RWPE1 (cell line): ENCODE measurements at places on chromosomes 7 and 10.
A peak's percentile ranks its signal among the peaks of the same experiment; 100 is the strongest.

DNA sequence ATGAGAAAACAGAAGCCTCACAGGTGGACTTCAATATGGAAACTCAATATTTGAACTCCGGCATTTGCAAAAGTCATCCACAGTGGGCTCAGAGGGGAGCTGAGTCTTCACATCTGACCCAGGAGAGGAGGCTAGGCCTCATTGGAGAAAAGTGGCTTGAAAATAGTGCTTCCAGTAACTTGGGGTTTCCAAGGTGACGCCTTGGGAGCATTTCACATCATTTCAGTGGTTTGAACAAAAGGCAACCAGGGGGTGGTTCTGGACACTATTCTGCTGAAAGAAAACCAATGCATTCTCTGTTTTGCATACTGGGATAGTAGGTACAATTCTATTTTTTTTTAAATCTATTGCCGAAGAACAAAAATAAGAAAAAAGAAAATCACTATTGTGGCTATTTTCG, 599.2 kb upstream of the POM121L12 start:
- DNase-seq: no peak

DNA sequence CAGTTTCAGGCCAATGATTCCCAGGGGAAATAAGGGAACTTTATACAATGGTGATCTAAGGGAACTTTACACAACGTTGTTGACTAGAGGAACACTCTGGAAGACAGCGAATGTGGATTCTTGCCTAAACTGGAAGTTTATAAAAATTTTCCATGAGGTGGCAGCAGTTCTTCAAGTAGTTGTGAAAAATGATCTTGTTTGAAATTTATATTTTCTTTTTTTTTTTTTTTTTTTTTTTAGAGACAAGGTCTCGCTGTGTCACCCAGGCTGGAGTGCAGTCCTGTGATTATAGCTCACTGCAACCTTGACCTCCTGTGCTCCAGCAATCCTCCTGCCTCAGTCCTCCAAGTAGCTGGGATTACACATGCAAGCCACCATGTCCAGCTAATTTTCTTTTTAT, 32.1 kb upstream of the GTF2I start:
- DNase-seq: no peak

- DNase-seq: no peak
These were observed 106.2 kb upstream of the KCTD7 start for GRCh38 chr7:66522518-66522917.

GRCh38 chr7:66575398-66575797, 53.3 kb upstream of the KCTD7 start:
- no peak for DNase-seq

- no peak for DNase-seq
These were observed 39.5 kb downstream of the HABP2 start for GRCh38 chr10:113592380-113592779.

- no peak for DNase-seq
These were observed 35.9 kb upstream of the AP5Z1 start for GRCh38 chr7:4739528-4739992.

GRCh38 chr10:58644311-58644710, 131.6 kb downstream of the BICC1 start:
- DNase-seq: no peak

GRCh38 chr10:100470367-100470766, 7.6 kb downstream of the WNT8B start:
- DNase-seq: peak; percentile 25

- no peak for DNase-seq
These were observed 15.2 kb upstream of the FZD1 start for GRCh38 chr7:91248996-91249395.

DNA sequence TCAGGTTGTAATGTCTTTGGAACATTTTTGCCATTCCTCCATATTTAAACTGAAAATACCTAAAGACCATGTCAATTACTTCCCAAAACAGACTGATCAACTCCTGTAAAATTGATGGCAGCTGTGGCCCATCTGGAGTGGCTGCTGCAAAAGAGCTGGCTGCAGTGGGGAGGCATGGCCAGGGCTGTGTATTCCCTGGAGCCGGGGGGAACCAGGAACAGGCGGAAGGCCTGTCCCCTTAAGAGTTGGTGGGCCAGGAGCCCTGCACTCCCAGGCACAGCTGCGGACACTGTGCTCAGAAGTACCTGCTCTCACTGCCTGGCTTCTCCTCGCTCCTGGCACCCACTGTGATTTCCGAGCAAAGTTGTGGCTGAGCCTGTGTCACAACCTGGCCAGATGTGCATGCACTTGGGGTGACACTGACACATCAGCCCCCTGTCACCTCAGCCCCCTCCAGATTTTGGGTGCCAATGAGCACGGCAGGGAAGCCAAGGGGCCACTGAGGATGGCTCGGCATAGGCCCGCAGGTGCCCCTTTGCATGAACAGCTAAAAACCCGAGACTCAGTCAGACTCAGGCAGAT, 116.1 kb downstream of the DGKB start:
- DNase-seq: no peak

DNA sequence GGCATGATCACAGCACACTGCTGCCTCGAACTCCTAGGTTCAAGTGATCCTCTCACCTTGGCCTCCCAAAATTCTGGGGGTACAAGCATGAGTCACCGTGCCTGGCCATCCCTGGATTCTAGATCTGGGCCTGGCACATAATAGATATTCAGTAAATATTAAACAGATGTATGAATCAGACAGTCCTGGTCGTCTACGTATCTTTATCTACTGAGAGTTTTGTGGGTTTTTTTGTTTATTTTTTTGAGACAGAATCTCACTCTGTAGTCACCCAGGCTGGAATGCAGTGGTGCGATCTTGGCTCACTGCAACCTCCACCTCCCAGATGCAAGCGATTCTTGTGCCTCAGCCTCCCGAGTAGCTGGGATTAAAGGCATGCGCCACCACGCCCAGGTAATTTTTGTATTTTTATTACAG, 24.3 kb upstream of the ITGB1 start:
- no peak for DNase-seq

GRCh38 chr10:93947524-93947923, 46.2 kb upstream of the PLCE1 start:
- DNase-seq: no peak

- no peak for DNase-seq
These were observed 51.3 kb downstream of the GLI3 start for GRCh38 chr7:42185726-42186125.

DNA sequence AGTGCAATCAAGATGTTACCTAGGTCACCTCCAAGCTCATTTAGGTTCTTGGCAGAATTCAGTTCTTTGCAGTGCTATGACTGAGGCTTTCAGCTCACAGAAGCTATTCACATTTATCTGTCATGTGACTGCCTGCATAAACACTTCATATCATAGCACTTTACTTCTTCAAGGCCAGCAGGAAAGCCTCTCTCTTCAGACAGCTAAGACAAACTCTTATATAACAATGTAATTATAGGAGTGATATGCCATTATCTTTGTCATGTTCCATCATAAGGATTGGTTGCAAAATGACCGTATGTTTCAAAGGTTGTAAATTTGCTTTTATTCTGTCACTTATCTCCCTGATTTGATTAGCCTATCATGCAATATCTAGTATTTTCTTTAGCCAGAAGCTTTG, 78.8 kb upstream of the TMEM196 start:
- no peak for DNase-seq

- DNase-seq: peak; percentile 60
These were observed 57.5 kb downstream of the COL17A1 start for GRCh38 chr10:104028146-104028545.

- DNase-seq: no peak
These were observed 7.1 kb downstream of the ZNF736 start for GRCh38 chr7:64320547-64321513.

DNA sequence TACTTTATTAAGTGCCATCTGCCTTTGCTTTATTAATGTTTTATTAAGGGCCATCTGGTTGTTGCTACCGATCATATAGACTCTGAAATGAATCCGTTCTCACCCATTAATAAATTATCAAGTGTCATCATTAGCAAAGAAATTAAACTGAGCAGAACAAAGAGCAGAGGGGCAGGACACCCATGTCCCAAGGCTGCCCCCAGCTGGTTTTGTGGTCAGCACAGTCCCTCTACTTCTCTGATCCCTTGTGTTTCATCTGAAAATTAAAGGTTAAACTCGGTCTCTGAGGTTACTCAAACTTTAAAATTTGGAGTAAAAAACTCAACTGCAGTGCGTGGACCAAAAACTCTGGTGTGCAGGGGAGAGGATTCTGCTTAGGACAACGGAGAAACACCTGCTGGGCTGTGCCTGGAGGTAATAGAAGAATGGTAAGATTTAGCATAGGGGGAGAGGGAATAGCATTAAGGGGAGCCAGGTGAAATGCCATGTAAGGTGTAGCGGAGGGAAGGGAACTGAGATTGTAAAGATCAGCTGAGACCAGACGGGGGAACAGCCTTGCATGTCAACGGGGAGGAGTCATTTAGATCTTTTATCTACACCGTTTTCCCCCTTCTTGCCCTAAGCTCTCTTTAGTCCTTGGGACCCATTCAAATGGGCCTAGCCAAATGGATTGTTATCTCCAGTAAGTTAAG, 10.8 kb upstream of the GSDME start:
- no peak for DNase-seq

DNA sequence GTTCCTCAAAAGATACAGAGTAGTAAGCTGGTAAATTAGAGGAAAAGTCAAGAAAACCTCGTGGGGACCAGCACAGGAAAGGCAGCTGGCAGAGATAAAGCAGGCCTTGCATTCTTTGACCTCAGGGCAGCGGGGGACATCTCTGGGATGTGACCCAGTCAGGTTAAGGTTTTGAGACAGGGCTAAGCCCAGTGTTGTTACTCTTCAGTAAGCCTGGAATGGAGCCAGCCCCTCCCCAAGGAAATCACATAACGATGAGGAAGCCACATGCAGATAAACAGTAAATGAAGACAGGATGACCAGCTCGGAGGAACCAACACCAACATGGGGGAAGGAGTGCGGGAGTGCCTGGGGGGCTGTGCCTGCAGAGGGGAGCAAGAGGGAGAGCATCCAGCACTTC, 99.6 kb downstream of the JAZF1 start:
- no peak for DNase-seq

- DNase-seq: no peak
These were observed 9.9 kb downstream of the SAMD8 start for GRCh38 chr10:75121322-75121721.

DNA sequence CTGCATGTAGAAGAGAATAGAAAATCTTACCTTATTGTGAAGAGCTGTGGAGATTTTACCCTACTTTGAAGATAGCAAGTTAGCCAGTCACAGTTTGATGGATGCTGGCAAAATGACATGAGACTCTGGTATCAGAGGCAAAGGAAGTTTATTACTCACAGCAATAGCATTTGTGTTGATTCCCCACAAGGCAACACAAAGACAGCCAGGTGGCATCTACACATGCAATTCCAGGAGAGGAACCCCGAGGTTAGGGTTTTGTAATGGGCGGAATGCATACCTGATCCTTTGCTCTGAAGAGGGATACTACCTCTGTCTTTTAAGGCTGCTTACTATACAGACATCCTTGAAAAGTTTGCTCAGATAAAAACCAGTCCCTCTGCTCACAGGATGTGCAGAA, 59.5 kb downstream of the AHR start:
- no peak for DNase-seq

DNA sequence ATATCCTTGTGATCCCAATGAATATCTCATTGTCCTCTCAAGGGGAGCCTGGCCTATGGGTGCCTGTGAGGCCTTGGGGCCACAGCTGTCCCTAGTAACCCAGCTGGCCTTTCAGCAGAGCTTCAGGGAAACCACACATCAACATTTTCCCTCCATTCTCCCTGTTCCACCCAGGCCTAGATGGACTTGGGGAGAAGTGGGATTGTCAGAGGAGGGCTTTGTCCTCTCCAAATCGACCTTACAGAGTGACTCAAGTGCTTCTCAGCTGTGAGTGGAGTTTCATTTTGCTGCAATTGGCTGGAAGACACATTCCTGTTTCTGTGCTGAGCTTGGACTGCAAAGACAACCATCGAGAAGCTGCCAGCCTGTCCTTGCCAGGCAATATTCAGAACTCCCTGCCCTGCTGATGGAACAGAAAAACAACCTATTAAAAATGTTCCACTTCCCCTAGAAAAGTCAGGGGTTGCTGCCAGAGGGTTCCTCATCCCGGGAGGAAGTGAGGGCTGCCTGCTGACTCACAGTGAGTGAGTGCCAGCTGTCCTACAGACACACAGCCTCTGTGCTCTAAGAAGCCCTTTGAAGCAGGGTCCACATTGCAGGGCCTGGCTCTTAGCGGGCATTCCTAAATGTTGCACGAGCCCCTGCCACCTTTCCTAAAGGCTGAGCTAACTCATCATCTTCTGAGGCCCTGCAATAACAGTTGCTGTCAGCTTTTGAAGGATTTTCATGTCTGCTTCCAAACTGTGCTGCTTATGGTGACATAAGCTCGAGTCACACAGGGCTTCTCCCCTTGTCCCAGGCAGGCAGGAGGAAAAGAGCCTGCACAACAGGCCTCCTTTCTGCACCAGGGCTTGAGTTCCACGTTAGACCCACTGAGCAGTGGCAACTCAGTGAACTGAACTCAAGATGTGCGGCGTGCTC, 20.5 kb downstream of the STRA8 start:
- DNase-seq: peak; percentile 59

DNA sequence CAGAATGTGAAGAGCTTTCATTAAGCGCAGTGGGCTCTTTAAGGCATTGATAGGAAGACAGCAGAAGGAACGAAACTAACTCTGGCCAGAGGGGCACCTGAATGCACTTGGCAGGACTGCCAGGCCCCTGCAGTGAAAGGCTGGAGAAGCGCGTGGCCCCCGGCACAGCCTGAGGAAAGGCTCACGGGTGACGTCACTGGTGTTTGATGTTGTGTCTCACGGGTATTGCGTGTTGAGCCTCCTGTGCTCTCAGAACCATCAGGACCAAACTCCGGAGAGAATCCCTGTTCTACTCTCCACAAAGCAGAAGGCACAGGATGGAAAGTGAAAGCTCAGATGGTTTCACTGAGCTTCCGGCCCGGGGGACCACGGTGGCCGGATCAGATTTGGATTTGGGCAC, 515.8 kb upstream of the FOXK1 start:
- no peak for DNase-seq

DNA sequence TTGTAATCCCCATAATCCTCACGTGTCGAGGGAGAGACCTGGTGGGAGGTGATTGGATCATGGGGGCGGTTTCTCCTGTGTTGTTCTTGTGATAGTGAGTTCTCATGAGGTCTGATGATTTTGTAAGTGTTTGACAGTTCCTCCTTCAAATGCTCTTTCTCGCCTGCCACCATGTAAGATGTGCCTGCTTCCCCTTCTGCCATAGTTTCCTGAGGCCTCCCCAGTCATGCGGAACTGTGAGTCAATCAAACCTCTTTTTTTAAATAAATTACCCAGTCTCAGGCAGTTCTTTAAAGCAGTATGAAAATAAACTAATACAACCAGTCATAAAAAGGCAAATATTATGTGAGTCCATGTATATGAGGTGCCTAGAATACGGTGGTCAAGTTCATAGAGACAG, 87.5 kb downstream of the FRMD4A start:
- no peak for DNase-seq

GRCh38 chr7:38929460-38930171, 20.6 kb upstream of the VPS41 start:
- DNase-seq: no peak

DNA sequence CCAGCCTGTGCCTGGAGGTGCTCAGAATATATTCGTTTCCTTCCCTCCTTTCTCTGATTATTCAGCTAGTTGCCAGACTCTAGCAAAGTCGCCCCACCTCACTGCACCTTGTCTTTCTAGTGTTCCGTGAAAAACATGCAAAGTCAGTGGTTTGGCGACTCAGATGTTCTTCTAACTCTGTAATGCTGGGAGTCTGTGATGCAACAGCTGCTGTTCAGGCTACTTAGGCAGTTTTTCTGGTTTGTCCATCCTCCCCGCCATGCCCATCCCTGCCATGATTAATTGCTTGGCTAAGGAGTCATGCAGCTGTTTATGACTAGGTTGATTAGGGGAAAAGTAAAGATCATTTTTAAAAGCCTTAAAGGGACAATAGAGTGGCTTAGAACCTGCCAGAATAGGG, 99.4 kb downstream of the MTPN start:
- peak; percentile 79 for DNase-seq

- no peak for DNase-seq
These were observed 19.7 kb downstream of the CHAT start for GRCh38 chr10:49633327-49634068.
